Fibroblast of skin of abdomen (primary cell): ENCODE measurements at places on chromosomes 7 and 10.

GRCh38 chr10:69653561-69653960 is 23.5 kb downstream of the FAM241B start:
- DNase-seq = no peak

DNA sequence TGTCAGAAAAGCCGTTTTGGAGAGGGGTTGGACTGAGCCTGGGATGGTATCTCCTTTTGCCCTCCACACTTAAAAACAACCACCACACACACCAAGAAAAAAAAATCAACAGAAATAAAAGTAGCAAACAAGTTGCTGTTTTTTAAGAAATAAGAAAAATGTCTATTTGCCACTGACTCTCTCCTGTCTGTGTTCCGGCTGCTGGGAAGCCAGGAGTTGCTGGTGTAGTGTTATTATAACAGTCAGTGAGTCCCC is 163 bp downstream of the EGR2 start:
- no peak for DNase-seq

DNA sequence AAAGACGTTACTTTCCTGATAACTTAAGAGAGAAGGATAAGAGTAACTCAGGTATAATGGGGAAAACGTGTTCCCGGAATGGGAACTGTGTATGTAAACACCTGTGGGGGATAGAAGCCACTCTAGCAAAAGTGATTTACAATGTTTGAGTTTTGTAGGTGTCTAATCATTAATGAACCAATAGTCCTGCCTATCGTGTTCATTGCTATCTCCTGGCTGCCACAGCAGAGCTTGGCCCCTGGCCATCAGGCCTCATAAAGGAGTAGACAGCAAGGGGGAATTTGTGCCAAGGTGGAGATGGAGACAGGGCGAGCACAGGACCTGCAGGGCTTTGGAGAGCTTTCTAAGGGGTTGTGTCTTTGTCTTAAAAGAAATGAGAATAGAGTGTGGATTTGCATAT is 102.1 kb downstream of the GAD2 start:
- no peak for DNase-seq

DNA sequence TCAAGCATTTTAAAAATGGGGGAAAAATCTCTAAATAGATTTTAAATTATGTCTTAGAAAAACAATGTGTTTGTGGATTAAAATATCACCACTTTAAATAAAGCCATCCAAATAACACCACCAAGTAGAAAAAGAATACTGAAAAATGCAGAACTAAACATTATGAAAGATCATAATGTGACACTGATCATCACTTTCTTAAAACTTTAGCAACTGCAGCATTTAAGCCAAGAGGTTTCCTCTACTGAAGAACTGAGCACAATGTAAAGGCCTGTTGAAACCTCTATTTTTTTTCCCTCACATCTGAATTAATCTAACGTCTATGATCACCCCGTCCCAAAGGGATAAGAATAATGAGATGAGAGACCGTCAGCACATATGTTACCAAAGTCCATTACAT is 18.6 kb downstream of the MINDY3 start:
- no peak for DNase-seq

DNA sequence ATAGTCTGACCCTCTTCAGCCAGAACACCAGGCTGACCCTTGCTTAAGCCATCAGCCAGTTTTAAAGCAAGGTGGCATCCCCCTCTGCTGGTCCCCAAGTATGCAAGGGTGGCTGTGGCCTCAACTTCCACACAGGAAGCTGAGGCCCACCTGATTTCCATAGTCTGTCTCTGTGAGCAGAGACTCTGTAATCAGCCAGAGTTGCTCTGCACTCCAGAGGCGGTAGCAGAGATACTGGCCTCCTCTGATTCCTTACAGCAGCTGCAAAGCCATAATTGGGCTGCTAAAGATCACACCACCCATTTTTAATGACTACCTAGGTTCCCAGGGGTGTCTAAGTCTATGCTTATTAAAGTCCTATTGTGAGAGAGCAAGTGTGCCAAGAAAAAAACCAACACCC is 1.8 kb downstream of the PDAP1 start:
- DNase-seq = no peak

DNA sequence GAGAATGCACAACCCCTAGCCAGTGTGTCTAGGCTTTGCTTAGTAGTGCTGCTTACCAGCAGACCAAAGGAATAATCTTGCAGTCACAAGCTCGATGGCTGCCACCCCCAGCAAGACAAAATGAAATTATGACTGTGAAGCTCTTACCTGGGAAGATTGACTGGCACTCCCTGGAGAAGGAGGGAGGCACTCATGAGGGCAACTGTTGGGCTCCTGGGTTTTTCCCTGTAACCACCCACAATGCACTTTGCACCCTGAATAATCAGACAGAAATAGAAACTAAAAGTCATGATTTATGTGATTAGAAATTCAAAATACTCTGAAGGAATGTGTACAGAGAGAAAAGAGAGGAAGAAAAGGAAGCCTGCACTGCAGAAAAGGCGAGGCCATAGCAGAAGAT is 144.3 kb upstream of the DGKB start:
- no peak for DNase-seq

DNA sequence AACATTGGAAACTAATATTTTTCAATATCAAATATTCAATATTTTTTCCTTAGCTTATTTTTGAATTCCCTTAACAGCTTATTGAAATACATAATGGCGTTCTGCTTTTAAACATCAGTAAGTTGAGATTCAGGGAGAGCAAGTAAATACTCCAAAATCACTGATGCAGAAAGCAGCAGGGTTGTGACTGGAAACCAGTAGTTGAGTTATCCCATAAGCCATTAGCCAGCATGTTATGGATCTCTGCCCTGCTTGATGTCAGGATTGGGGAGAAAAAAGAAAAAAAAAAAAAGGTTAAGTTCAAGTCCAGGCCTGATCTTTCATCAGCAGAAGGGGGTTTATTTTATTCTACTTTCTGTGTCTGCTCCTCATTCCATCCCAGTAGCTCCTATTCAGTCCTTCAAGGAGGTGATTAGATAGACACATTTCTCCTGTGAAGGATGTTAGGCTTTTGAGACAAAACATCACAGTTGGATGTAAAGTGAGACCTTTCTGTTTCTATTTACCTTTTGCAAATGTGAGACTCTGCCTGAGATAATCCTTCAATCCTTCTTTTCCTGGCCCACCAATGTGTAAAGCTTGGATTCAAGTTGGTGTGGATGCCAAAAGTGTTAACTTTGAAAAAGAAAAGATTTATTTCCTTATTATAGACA is 110.9 kb upstream of the HDAC9 start:
- no peak for DNase-seq

GRCh38 chr7:44438816-44439215 is 51.6 kb downstream of the NUDCD3 start:
- no peak for DNase-seq
